ENCODE measurements at places on chromosomes 4 and X.

DNA sequence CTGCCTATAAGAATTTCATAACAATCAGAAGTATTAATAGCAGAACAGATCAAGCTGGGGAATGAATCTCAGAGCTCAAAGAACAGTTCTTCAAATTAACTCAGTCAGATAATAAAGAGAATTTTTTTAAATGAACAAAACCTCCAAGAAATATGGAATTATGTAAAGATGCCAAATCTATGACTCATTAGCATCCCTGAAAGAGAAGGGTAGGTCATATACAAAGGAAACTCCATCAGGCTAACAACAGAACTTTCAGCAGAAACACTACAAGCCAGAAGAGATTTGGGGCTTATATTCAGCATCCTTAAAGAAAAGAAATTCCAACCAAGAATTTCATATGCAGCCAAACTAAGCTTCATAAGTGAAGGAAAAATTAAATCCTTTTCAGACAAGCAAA is 28.6 kb downstream of the CBR4 start:
- peaks cover 54% of the 10 kb centered on the region for H3K36me3 ChIP-seq
- peaks cover 6% of the 10 kb centered on the region for H3K4me1 ChIP-seq
- DNase-seq: no peak
- H3K4me3 ChIP-seq: no peak overlapping the region

GRCh38 chr4:87620491-87620890 is 12.2 kb downstream of the DSPP start:
- H3K36me3 ChIP-seq: no peaks in the 10 kb centered on the region
- no peak overlapping the region for H3K4me3 ChIP-seq
- no peaks in the 10 kb centered on the region for H3K4me1 ChIP-seq
- H3K27me3 ChIP-seq: peaks cover 4% of the 10 kb centered on the region
- no peak for DNase-seq

DNA sequence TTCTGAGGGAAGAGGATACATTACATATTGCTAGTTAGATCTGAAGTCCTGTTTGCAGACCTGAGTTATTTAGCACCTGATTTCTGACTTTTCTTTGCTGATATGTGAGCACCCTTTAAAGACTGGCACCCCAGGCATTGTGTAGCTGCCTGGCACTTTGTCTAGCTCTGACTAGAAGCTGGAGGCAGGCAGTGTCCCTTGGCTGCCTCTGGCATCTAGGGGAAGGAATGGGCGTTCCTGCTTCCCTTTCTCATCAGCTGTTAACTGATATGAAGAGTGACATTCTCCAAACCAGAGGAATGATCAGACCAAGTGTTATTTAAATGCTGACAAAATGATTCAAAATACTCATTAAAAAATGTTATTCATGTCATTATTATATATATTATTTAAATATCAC is 30.3 kb upstream of the SHISA3 start:
- H3K27ac ChIP-seq: no peak overlapping the region
- no peaks in the 10 kb centered on the region for H3K4me1 ChIP-seq
- no peak overlapping the region for H3K4me3 ChIP-seq
- no peaks in the 10 kb centered on the region for H3K36me3 ChIP-seq
- no peak for DNase-seq

DNA sequence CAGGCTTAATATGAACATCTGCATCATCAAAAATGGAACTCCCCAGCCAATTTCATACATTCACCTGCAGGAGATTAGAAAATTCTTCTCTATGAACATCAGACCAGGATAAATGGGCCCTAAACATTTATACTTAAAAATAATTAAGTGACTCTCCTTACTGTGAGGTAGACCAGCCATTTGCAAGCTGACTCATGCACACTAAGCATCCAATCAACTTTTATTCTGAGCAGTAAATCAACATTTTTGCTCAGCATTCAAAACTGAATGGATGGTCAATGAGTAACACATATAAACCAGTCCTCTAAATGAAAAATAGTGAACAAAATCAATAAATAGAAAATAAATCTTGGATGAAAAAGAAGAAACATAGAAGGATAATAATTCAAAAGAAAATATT is 19.9 kb upstream of the PCDH10 start:
- no peak overlapping the region for H3K27ac ChIP-seq
- H3K36me3 ChIP-seq: no peaks in the 10 kb centered on the region
- H3K4me3 ChIP-seq: no peak overlapping the region
- H3K27me3 ChIP-seq: no peaks in the 10 kb centered on the region
- no peaks in the 10 kb centered on the region for H3K4me1 ChIP-seq

- H3K27ac ChIP-seq: no peak overlapping the region
- no peaks in the 10 kb centered on the region for H3K4me1 ChIP-seq
- no peaks in the 10 kb centered on the region for H3K36me3 ChIP-seq
- no peak for DNase-seq
These were observed 67.6 kb upstream of the CTSO start for GRCh38 chr4:156021298-156021697.

DNA sequence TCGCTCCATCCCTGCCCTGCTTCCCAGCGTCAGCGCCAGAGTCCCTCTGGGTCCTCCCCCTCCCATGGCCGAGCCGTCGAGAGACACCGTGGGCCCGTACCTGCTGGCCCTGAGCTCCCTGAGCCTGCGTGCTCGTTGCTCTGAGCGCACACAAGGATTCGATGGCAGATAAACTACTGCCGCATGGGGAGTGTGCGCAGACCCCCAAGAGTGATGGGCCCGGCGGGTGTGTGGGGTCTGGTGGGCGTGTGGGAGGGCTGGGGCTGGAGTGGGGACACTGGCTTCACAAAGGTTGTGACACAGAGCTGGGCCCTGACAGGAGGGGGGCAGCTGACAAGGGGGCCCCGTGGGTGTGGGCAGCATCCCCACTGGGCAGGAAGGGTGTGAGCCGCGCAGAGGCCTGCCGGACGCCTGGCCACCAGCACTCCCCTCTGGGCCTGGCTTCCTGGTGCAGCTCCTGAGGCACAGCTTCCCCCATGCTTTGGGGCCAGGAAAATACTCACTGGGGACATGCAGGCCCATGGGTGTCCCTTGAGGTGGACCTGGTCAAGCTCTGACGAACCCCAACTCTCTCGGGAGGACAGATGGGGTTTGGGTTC is 4.8 kb upstream of the RGS12 start:
- H3K4me3 ChIP-seq: no peak overlapping the region
- H3K4me1 ChIP-seq: peaks cover 15% of the 10 kb centered on the region
- peaks cover 2% of the 10 kb centered on the region for H3K36me3 ChIP-seq

- no peak for DNase-seq
- H3K36me3 ChIP-seq: no peaks in the 10 kb centered on the region
- no peak overlapping the region for H3K27ac ChIP-seq
- H3K4me1 ChIP-seq: no peaks in the 10 kb centered on the region
- H3K4me3 ChIP-seq: no peak overlapping the region
These were observed 603.9 kb downstream of the INPP4B start for GRCh38 chr4:142242156-142242555.

GRCh38 chr4:4994312-4995097 is 24.8 kb downstream of the CYTL1 start:
- no peak for DNase-seq
- H3K27me3 ChIP-seq: peaks cover 24% of the 10 kb centered on the region
- H3K27ac ChIP-seq: no peak overlapping the region
- no peaks in the 10 kb centered on the region for H3K36me3 ChIP-seq
- peaks cover 4% of the 10 kb centered on the region for H3K4me1 ChIP-seq

DNA sequence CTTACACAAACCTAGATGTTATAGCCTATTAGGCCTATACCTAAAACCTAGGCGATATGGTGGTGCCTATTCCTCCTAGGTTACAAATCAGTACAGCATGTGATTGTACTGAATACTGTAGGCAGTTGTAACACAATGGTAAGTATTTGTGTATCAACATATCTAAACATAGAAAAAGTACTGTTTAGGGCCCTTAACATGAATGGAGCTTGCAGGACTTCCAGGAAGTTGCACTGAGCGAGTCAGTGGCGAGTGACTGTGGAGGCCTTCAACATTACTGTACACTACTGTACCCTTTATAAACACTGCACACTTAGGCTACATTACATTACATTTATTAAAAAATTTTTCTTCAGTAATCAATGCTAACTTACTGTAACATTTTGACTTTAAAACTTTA is 37.8 kb downstream of the WWC2 start:
- no peaks in the 10 kb centered on the region for H3K36me3 ChIP-seq
- no peak overlapping the region for H3K4me3 ChIP-seq
- no peaks in the 10 kb centered on the region for H3K4me1 ChIP-seq
- H3K27ac ChIP-seq: no peak overlapping the region
- no peak for DNase-seq
- H3K27me3 ChIP-seq: no peaks in the 10 kb centered on the region

- peaks cover 33% of the 10 kb centered on the region for H3K36me3 ChIP-seq
- H3K27ac ChIP-seq: peak overlapping the region; percentile 50
- H3K4me3 ChIP-seq: no peak overlapping the region
- H3K27me3 ChIP-seq: no peaks in the 10 kb centered on the region
These were observed 95.4 kb downstream of the TNIP2 start for GRCh38 chr4:2660596-2661211.

Data from memory B cell (primary cell).